ENCODE measurements at places on chromosomes 4 and X.

DNA sequence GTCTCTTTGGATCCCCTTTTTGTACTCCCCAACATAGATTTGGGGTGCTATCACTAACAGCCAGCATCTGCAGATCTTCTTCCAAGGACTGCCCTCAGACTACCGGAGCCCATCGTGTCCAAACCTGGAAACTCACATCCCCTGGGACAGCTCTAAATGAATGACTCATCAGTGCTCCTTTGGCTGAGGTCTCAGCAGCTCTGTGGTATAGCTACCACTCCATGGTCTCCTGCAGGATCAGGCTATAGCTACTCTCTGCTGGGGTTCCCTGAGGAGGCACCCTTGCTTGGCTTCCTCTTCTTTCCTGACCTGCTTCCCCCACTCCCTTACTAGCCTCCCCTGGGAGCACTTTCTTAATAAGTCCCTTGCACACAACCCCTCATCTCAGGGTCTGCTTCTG, 97.5 kb upstream of the PRPS2 start:
- peak; percentile 25 for DNase-seq

GRCh38 chr4:31234494-31234893, 514.3 kb downstream of the PCDH7 start:
- peak; percentile 72 for DNase-seq

- no peak for DNase-seq
These were observed 69.3 kb upstream of the UGT2B7 start for GRCh38 chr4:69026974-69027373.

- DNase-seq = peak; percentile 59
These were observed 80.3 kb downstream of the GPC4 start for GRCh38 chrX:133335027-133335426.

GRCh38 chr4:184728858-184729257, 5.0 kb downstream of the CENPU start:
- DNase-seq = peak; percentile 35

Measured in MCF 10A (cell line).